Activated B cell treated with CpG ODN at 0.5 μM for 24 hours (primary cell): ENCODE measurements at places on chromosomes 7 and 10.

DNA sequence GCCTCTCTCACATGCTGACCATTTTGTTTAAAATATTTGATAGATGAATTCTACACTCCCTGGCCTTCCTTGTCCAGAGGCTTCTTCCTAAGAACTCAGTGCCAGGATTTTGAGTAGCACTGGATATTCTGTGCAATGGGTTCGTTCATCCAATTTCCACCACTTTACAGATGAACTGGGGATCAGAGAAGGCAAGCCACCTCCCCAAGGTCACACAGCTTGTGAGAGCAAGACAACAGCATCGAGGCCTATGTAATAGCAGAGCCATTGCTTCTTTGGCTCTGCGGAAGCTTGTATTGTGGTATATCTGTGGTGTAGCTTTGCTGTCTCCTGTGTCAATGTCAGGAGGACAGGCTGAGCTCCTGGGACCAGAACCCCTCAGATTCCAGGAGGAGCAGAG is 140.9 kb downstream of the PLPP4 start:
- DNase-seq: no peak

- DNase-seq: no peak
Measured at GRCh38 chr10:127776816-127777215, 39.8 kb downstream of the FOXI2 start.

GRCh38 chr7:98617051-98617959 is at the start of gene NPTX2:
Gene NPTX2 (plus strand): TSS chr7:98617285. CDS start chr7:98617462, 177 bp downstream.
- DNase-seq: no peak

DNA sequence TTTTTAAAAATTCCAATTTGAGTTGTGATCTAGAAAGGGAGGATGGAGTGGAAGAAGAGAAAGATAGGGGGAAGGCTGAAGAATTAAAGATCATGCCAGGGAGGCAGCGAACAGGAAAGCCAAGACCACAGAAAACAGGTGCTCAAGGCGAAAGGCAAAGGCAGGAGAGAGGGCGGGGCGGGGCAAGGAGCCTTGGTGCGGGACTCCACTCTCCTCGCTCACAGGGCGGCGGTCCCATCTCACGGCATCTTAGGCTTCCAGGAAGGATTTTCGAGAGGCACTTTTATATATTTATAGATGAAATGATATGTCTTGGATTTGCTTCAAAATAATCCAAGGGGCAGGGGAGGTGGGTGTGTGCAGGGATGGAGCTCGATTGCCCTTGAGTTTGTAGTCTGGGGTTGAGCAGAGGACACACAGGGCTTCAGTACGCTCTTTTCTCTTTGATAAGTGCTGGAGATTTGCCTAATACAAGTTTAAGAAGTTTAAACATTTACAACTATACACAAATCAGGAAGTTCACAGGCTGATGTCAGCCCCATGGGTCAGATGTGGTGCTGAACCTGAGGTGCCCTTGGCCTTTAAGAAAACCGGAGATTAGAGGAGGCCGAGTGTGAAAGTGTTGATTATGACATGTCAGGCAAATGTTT is 161.1 kb downstream of the PRKAG2 start:
- no peak for DNase-seq

GRCh38 chr7:26351171-26351570 is 59.5 kb downstream of the SNX10 start:
- no peak for DNase-seq

- DNase-seq: no peak
Measured at GRCh38 chr7:80781561-80781979, 137.3 kb downstream of the SEMA3C start.

DNA sequence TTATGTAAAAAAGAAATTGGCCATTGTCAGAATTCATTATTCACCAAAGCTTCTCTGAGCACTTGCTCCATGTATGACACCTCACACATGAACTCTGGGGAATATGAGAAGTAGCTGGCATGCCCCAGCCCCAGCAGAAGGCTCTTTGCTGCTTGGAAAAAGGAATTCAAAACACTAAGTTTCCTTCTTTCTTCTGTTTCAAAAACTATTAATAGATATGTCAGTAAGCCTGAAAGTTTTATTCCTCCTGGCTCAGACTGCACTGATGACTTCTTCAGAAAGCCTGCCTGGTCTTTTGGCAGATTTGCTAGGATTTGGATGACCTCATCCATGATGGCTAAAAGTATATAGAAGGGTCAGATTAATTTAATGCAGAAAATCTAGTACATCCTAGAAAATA is 511.0 kb downstream of the GFRA1 start:
- no peak for DNase-seq

- no peak for DNase-seq
Measured at GRCh38 chr10:4947635-4948596, 15.3 kb upstream of the AKR1C1 start.

- no peak for DNase-seq
Measured at GRCh38 chr7:36945612-36946400, 221.5 kb upstream of the AOAH start.

GRCh38 chr7:91835826-91836368 is 44.6 kb downstream of the MTERF1 start:
- DNase-seq: no peak

GRCh38 chr10:48940372-48940771 is 732 bp upstream of the LRRC18 start:
- no peak for DNase-seq

GRCh38 chr7:12162415-12163113 is 48.5 kb upstream of the TMEM106B start:
- no peak for DNase-seq

GRCh38 chr7:144857463-144857862 is 21.6 kb upstream of the TPK1 start:
- no peak for DNase-seq

DNA sequence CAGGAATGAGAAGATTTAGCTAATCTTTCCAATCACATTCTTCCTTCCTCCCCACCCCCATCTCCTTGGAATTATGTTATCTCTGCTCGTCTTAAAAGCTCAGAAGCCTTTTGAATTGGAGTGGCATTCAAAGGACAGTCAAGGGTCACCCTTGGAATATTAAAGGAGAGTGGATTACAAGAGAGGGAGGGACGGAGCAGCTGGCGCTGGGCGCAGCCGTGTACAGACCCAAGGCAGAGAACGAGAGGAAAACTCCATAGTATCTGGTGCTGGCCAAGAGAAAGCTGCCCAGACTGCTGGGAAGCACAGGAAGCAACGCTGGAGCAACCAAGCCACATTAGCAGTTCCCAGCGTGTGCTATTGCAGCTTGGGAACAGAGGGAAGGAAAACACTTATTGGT is 95.7 kb downstream of the POU6F2 start:
- no peak for DNase-seq

DNA sequence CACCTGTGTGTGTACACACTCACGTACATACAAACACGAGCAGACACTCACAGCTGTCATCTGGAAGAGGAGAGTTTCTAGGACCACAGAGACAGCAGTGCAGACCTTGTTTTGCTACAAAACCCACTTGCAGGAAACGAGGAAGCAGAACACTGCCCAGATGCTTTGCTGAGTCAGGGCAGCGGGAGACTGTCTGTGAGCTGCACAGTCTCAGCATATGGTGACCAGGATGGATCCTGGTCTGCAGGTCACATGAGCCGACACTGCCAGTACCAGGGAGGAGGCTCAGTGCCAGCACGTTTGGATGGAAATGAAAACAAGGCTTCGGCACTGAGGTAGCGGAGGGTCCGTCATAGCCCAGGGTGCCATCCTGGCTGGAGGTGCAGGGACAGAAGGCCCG is 117.6 kb upstream of the DPP6 start:
- no peak for DNase-seq

GRCh38 chr7:138796038-138796615 is 1.7 kb upstream of the TMEM213 start:
- DNase-seq: no peak

- no peak for DNase-seq
Measured at GRCh38 chr7:157903710-157904109, 566.9 kb downstream of the DNAJB6 start.

DNA sequence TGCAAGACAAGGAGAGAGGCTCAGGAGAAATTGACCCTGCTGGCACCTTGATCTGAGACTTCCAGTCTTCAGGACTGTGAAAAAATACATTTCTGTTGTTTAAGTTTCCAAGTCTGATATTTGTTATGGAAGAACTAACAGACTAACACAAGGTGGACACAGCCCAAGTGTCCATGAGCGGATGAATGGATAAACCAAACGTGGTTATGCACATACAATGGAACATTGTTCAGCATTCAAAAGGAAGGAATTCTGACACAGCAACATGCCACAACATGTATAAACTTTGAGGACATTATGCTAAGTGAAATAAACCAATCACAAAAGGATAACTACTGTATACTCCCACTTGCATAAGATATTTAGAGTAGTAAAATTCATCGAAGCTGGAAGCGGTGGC is 76.5 kb downstream of the FAM13C start:
- DNase-seq: no peak

- no peak for DNase-seq
Measured at GRCh38 chr10:16944402-16944801, 127.2 kb upstream of the RSU1 start.

- no peak for DNase-seq
Measured at GRCh38 chr7:7732621-7733281, 14.3 kb upstream of the RPA3 start.

DNA sequence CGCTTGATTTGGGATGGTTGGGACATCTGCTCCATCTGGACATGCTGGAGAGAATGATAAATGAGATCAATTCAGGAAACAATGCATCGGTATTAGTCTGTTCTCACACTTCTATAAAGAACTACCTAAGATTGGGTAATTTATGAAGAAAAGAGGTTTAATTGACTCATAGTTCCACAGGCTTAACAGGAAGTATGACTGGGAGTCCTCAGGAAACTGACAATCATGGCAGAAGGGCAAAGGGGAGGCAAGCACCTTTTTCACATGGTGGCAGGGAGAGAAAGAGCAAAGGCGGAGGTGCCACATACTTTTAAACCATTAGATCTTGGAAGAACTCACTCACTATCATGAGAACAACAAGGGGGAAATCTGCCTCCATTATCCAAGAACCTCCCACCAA is 16.8 kb upstream of the TSPAN12 start:
- DNase-seq: no peak

DNA sequence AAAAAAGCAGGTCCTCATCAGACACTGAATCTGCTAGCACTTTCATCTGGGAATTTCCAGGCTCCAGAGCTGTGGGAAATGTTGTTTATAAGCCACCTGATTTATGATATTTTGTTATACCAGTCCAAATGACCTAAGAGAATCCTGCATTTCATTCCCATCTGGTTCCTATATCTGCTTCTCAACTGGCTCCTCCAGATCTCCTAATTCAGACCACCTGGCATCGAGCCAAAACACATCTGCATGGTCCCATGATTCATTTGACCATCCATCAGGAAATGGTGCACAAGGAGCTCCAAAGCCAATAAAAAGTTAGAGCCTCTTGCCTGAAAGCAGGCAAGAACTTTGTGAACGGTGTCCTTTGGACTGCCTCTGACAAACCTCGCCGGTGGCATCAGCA is 108.9 kb downstream of the IPMK start:
- DNase-seq: no peak

DNA sequence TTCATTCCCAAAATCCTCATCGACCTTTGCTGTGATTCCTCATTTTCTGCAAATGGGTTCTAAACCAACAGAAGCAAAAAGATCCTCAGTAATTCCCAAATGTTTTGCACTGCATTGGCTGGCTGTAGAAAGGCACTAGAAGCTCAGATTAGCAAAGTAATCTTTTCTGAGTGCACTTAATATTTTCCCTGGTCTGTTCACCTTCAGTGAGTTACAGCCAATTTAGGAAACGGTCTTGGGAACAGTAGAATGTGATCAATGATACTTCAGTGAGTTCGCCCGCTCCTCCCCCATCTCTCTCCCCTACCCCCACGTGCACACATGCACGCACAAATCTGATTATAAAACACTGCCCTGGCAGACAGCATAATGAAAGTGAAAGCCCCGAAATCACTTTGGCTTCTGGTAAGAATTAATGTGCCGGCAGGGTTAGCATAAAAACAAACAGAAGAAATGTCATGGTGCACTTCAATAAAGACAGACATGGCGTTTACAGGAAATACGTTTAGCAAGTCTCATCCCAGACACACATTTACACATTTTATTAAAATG is 201.3 kb upstream of the CDCA7L start:
- no peak for DNase-seq

DNA sequence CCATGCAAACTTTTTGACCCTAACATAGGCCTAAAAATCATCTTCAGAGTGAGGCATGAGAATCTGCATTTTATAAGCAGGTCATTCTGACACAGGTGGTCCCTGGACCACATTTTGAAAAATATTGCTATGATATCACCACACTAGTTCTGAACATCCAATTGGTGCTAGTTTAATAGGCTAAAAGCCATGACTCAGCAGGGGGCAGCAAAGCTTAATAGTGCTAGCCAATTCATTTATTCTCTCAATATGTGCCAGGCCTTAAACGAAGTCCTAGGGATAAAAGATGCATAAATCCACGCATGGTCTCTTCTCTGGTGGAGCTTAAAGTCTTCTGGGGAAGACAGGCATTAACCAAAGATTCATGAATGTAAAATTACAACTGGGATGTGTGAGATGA is 10.2 kb upstream of the SLC25A28 start:
- no peak for DNase-seq

DNA sequence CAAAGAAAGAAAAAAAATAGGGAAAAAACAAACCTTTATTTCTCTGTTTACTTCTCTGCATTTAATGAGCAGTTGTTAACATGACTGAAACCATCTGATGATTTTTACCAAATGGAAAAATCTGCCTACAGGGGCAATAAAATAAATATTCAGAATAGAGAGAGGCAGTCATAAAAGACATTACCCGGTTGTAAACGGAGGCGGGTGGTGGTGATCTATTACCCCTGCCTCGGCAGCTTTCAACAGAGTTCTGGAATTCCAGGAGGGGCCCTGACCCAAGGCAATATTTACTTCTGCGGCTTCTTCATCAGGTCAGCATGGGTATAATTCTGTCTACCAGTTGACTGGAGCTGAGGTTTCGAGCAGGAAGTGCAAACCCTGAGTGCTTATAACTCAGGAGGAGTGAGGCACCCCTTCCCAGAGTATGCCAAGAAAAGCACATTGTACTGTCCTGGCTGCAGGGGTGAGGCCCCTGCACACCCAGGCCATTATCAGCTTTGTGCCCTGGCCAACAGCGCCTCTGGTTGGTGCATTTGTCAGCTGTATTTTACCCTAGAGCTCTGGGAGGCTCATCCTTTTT is 8.2 kb upstream of the CXCL12 start:
- DNase-seq: no peak

- no peak for DNase-seq
Measured at GRCh38 chr10:21929070-21929469, 74.5 kb downstream of the DNAJC1 start.

DNA sequence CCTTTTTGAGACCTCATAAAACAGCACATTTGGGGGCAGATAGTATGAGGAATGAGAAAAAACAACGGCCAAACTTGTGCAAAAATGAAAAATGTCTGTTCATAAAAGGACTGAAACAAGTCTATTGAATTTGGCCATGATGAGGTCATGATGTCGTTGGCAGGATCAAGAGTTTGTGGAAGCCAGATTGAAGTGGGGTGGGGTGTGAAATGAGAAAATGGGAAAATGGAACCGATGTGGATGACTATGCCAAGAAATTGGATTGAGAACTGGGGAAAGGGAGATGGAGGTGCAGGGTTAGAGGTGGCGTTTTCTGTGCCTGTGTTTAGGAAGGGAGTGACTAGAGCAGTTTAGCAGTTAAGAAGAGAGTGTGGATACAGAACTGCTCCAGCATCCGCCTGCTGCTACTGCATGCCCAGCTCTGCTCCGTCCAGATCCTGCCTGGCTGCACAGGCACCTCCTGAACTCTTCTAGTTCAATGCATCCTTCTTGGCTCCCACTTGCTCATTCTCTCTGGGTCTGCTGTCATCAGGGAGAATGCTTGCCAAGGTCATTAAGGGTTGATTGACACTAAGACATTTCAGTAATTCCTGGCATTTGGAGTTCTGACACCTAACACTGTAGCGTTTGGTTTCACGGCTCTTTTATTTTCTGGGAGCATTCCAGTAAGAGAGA is 111.9 kb downstream of the GALNT17 start:
- DNase-seq: no peak
